Body of pancreas (tissue), 4 donors: ENCODE measurements at places on chromosomes 3 and 15. TPM values are rescaled to one million over a fixed set of nuclear protein-coding genes. Genes with fewer than 3 reads are reported as not detected.

ANKRD63 gene
- total RNA-seq: not detected

FEZF2 gene
- not detected for total RNA-seq

ISL2 gene
- total RNA-seq: not detected

BBX gene
- total RNA-seq: 28.8 TPM

MCF2L2 gene
- not detected for total RNA-seq

DNAH12 gene
- 0.52 TPM for total RNA-seq

XCR1 gene
- total RNA-seq: not detected

CLRN1 gene
- total RNA-seq: not detected

DHFR2 gene
- total RNA-seq: 6.2 TPM

HRG gene
- total RNA-seq: not detected

MB21D2 gene
- total RNA-seq: 0.66 TPM

IL17RD gene
- total RNA-seq: 2.3 TPM

HYPK gene
- total RNA-seq: 13.2 TPM

GRCh38 chr3:339351-339750 is 142.8 kb downstream of the CHL1 start:
- no peaks in the 10 kb centered on the region for H3K4me1 ChIP-seq
- no peak overlapping the region for H3K4me3 ChIP-seq
- no peak for DNase-seq

DNA sequence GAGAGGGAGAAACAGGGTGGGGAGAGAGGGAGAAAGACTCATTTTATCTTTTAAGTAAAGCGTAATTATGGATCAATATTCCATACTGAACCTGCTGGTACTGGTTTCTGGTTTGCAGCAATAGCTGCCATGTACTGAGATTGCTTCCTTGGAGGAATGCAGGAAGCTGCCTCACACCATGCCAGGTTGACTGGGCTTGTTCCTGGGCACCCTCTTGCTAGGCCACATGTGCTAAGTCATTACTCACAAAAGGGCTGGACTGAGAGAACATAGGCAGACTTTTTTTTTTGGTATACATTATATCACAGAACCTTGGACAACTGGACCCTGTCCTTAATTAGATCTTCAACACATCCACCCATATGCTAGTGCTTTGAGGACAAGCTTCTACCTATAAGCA is 193.4 kb downstream of the ZNF621 start:
- H3K36me3 ChIP-seq: no peaks in the 10 kb centered on the region
- DNase-seq: no peak
- H3K4me3 ChIP-seq: no peak overlapping the region
- no peaks in the 10 kb centered on the region for H3K27me3 ChIP-seq

DNA sequence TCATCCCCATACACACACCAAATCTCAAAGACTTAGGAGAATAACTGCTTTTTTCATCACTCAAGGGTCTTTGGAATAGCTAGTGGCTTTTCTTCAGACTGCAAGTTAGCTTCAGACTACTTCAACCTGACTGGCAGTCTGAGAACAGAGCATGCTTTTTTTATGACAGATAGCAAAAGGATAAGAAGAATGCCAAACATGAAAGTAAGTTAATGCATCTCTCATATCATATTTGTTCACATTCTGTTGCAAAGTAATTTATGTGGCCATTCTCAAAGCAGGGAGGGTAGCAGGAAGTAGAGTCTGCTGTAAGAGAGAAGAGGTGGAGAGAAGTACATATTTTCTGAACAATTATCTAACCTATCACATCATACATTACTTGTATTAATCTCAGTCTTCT is 544.4 kb downstream of the ZPLD1 start:
- no peak overlapping the region for H3K27ac ChIP-seq
- no peaks in the 10 kb centered on the region for H3K36me3 ChIP-seq
- no peak overlapping the region for H3K4me3 ChIP-seq

DNA sequence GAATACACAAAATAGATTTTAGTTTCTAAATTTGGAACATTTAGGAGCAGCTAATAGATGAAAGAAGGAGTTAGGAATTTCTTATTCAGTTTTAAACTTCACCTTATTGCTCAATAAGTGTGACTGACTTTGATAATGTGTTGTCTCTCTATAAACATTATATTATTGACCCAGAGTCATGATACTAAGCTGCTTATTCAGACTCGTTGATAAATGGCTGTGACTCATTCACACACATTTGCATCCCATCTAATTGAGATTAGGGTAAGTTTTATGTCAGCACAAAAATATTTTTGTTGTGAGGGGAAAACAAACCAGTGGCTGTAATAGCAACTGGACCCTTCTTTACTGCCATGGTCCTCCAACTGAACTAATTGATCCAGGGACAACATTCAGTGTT is 137.6 kb downstream of the GOLIM4 start:
- DNase-seq: no peak
- no peaks in the 10 kb centered on the region for H3K36me3 ChIP-seq
- no peaks in the 10 kb centered on the region for H3K4me1 ChIP-seq
- H3K4me3 ChIP-seq: no peak overlapping the region
- H3K27me3 ChIP-seq: no peaks in the 10 kb centered on the region

DNA sequence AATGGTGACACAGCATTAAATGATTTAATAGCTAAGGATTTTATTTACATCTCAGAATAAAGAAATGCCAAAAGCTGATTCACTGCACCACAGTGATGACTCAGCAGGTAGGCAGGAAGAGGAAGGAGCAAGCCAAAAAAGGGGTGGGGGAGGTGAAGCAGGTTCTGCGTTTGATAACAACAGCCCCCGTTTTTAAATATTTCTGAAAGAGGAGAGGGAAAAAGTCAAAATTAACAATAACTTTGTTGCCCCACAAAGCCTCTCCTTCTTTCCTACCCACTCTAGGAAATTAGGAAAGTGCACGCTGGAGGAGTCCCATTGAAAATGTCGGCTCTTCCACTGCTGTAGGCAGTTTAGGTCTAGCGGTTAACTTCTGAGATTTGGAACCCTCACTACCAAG is 9.9 kb upstream of the CCDC54 start:
- no peaks in the 10 kb centered on the region for H3K36me3 ChIP-seq
- H3K27ac ChIP-seq: no peak overlapping the region
- peak; percentile 13 for DNase-seq
- H3K4me1 ChIP-seq: no peaks in the 10 kb centered on the region
- no peak overlapping the region for H3K4me3 ChIP-seq

- no peak for DNase-seq
- no peaks in the 10 kb centered on the region for H3K36me3 ChIP-seq
- H3K4me1 ChIP-seq: peaks cover 57% of the 10 kb centered on the region
- H3K27ac ChIP-seq: peak overlapping the region; percentile 95
Measured at GRCh38 chr3:133575086-133575485, 1.6 kb downstream of the CDV3 start.

DNA sequence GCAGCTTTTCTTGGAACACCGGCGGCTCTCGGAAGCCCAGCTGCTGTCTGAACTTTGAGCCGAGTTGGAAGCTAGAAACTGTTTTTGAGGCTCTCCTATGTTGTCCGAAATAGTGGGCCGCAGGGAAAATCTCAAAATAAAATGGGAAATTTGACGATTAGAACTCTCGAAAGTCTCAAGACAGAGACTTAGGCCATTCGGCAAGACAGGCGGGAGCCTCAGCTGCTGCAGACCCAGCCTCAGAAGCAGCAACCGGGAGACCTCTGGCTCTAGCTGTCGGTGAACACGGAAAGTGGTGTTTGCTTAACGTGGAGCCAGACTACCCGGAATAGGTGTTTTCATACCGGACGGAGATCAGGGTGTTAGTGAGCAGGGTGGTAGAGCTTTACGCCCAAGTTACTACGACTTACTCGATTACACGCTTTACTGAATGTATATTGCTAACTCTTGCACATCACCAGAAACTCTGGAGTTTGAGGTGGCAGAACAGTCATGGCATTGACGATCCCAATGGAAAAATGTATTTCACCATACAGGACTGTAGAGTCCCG is 357 bp upstream of the MAN2C1 start:
- peaks cover 25% of the 10 kb centered on the region for H3K4me1 ChIP-seq
- peak overlapping the region; percentile 99 for H3K27ac ChIP-seq
- H3K27me3 ChIP-seq: no peaks in the 10 kb centered on the region
- H3K36me3 ChIP-seq: no peaks in the 10 kb centered on the region

GRCh38 chr15:78358102-78358870 is 18.1 kb downstream of the CRABP1 start:
- no peak overlapping the region for H3K27ac ChIP-seq
- H3K4me3 ChIP-seq: no peak overlapping the region
- peak; percentile 20 for DNase-seq

- no peaks in the 10 kb centered on the region for H3K36me3 ChIP-seq
Measured at GRCh38 chr3:40780925-40781406, 256.2 kb downstream of the ZNF621 start.

DNA sequence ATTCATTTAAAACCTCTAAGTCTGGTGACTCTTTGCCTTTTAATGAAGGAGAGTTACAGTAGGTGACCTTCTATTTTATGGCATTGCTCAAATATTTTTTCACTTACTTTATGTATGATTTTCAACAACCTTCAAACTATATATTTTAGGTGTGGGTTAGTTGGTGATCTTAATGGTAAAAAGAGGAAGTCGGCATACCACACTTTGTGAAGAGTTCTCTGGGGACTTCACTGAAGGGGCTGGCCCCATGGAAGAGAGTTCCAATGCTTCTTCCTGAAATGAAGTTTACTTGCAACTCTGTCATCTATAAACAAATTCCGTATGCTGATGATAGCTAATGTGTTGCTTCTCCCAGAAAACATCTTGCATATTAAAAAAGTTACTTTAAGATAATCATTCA is 647.0 kb upstream of the SGO1 start:
- H3K27me3 ChIP-seq: no peaks in the 10 kb centered on the region
- no peaks in the 10 kb centered on the region for H3K36me3 ChIP-seq
- H3K27ac ChIP-seq: no peak overlapping the region
- DNase-seq: no peak
- H3K4me1 ChIP-seq: no peaks in the 10 kb centered on the region

DNA sequence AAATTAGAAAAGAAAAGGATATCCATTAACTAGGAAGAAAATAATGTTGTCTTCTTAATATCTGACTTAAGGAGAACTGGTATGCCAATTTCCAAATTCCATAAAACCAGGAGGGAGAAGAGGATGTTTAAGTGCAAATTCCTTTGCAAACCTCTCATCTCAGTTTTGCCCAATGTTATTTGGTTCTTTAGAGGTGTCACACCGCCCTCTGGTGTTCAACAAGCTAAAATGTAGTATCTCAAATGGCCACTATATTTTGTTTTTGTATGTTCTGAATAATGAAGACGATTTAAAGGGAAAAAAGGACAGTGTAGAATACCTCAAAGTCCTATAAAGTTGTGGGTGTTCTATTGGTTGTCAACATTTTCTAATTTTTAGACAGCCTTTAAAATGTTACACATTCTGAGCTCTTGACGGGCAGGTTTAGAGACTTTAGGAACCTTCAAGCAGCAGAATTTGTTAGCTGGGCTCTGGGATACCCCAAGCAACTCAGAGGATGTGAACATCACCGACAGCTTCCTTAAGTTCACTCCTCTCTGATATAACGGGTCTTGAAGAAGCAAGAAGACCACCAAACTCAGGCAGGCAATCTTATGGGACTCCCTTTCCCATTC is 458.3 kb downstream of the MFSD1 start:
- H3K27ac ChIP-seq: no peak overlapping the region
- no peaks in the 10 kb centered on the region for H3K27me3 ChIP-seq
- H3K36me3 ChIP-seq: no peaks in the 10 kb centered on the region
- H3K4me3 ChIP-seq: no peak overlapping the region

DNA sequence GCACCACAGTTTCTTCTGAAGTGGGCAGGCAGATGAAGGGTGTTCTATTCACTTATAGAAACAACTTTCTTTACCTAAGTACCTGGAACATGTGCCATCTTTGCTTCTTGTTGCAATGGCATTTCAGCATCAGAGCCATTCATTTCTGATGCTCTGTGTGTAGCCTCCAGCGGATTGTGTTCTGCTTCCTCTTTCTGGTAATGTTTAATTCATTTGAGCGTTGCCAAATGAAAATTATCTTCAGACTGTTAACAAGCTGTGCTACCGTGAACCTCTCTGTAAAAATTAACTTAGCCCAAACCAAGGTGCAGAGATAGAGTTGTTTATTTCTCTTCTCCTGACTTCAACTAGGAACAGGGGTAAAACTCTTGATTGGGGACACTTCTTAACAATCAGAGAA is 302.0 kb downstream of the EDEM1 start:
- H3K27me3 ChIP-seq: no peaks in the 10 kb centered on the region
- no peaks in the 10 kb centered on the region for H3K36me3 ChIP-seq
- no peak for DNase-seq
- peaks cover 4% of the 10 kb centered on the region for H3K4me1 ChIP-seq

- H3K36me3 ChIP-seq: no peaks in the 10 kb centered on the region
- H3K4me3 ChIP-seq: no peak overlapping the region
- DNase-seq: no peak
- H3K27ac ChIP-seq: no peak overlapping the region
Measured at GRCh38 chr15:35256141-35256540, 171.0 kb upstream of the NANOGP8 start.

- no peak overlapping the region for H3K4me3 ChIP-seq
- H3K4me1 ChIP-seq: peaks cover 8% of the 10 kb centered on the region
- no peaks in the 10 kb centered on the region for H3K36me3 ChIP-seq
Measured at GRCh38 chr15:99403597-99403996, 152.3 kb downstream of the LRRC28 start.

DNA sequence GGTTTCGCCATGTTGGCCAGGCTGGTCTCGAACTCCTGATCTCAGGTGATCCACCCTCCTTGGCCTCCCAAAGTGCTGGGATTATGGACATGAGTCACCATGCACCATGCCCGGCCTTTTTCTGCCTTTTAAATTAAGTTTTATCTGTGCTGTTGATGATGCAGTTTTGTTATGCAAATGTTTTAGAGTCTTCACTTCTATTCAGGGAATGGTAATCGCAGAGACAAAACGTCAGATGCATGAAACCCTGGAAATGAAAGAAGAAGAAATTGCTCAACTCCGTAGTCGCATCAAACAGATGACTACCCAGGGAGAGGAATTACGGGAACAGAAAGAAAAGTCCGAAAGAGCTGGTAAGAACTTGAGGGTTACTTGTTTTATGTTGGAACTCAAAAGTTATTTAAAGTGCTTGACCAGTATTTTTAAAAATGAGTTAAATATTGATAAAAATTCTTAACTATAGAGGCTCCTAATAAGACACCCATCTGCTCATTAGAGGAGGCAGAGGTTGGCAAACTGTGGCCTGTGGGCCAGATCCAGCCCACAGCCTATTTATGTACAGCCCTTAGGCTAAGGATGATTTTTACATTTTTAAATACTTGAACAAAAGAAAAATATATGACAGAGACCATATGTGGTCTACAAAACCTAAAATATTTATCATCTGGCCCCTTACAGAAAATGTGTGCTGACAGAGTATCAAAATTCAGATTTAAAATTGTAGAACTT is 127.8 kb upstream of the LRRFIP2 start:
- no peaks in the 10 kb centered on the region for H3K27me3 ChIP-seq
- H3K4me3 ChIP-seq: no peak overlapping the region
- H3K27ac ChIP-seq: no peak overlapping the region
- peaks cover 12% of the 10 kb centered on the region for H3K36me3 ChIP-seq

DNA sequence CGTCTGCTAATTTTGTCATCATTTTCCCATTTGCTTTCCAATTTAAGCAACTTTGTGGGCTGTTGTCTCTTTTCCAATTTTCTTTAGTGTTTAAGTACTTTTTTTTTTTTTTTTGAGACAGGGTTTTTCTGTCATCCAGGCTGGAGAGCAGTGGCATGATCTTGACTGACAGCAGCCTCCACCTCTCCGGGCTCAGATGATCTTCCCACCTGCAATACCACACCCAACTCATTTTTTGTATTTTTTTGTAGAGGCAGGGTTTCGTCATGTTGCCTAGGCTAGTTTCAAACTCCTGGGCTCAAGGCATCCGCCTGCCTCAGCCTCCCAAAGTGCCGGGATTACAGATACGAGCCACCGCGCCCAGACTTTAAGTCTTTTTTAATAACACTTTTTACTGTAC is 26.2 kb upstream of the EIF4A2 start:
- no peaks in the 10 kb centered on the region for H3K36me3 ChIP-seq
- no peaks in the 10 kb centered on the region for H3K27me3 ChIP-seq
- H3K4me3 ChIP-seq: no peak overlapping the region
- no peak overlapping the region for H3K27ac ChIP-seq
